ENCODE measurements at places on chromosomes 11 and 22.

DNA sequence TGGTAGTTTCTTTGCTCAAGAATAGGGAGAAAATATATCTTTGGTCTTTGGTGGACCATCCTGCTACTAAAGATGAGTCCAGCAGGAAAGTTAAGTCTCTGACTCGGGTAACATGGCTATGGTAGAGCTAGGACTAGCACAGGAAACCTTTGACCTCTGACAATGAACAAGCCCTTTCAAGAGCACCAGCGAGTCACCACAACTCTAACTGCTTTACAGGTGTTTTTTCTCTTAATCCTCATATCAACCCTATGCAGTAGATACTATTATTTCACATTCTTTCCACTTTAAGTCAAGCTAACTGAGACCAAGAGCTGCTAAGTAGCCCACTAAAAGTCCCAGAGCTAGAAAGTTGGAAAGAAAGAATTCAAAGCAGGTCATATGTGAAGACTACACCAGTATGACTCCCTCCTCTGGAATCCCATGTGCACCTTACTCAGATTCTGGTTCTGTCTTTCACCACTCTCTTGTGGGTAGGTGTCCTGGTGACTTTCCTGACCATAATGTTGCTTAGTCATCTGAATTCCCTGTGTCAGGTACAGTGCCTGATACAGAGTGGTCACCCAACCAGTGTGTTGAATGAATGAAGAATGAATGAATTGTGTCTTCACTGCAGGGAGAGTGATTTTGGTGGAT, 53.8 kb upstream of the ME3 start:
- no peak for DNase-seq

- DNase-seq: peak; percentile 60
These were observed 977.0 kb downstream of the NTM start for GRCh38 chr11:132347156-132348090.

DNA sequence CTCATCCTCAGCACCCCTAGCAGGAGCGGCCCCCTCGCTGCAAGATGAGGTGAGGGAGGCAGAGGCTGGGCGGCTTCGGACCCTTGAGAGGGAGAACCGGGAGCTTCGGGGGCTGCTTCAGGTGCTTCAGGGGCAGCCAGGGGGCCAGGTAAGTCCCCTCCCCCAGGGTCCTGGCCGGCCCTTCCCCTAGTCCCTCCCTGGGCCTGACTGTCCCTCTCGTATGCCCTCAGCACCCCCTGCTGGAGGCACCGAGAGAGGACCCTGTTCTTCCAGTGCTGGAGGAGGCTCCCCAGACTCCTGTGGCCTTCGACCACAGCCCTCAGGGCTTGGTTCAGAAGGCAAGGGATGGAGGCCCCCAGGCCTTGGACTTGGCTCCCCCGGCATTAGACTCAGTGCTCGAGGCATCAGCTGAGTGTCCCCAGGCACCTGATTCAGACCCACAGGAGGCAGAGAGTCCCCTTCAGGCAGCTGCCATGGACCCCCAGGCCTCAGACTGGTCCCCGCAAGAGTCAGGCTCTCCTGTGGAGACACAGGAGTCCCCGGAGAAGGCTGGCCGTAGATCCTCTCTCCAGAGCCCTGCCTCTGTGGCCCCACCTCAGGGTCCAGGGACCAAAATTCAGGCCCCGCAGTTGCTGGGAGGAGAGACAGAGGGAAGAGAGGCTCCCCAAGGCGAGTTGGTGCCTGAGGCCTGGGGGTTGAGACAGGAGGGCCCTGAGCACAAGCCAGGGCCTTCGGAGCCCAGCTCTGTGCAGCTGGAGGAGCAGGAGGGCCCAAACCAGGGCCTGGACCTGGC, 4.0 kb downstream of the CCDC88B start:
- DNase-seq: no peak

GRCh38 chr11:59173964-59174663, 2.2 kb downstream of the DTX4 start:
- peak; percentile 86 for DNase-seq

DNA sequence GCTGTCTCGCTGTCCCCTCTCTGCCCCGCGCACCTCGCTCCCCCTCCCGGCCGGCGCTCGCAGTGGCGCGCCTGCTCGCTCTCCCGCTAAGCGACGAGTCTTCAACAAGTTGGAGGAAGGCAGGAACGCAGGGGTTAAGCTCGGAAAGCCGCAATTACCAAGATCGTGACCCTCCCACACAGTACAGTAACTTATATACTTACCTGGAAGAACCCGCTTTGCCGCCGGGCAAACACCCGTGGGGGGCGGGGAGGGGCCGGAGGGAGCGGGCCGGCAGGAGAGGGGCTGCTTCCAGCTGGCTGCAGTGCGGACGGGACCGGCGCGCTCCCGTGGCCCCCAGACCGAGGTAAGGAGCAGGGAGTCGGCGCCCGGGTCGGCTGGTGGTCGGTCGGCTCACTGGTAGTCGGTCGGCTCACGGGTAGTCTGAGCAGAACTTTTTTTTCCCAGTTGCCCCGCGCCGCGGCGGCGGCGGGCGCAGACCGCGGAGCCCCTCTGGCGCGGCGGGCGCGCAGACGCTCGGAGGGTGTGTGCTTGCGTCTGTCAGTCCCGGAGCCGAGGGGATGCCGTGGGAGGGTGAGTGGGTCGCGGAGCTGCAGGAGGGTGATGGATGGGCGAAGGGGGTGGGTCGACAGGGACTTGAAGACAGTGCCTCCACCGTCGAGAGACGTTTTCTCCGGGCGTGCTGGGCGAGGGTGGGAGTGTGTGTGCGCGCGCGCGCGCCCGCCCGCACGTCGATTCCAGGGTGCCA, 101.2 kb upstream of the HSD17B12 start:
- peak; percentile 85 for DNase-seq

- peak; percentile 51 for DNase-seq
These were observed 126.4 kb upstream of the C11orf58 start for GRCh38 chr11:16611926-16612565.

DNA sequence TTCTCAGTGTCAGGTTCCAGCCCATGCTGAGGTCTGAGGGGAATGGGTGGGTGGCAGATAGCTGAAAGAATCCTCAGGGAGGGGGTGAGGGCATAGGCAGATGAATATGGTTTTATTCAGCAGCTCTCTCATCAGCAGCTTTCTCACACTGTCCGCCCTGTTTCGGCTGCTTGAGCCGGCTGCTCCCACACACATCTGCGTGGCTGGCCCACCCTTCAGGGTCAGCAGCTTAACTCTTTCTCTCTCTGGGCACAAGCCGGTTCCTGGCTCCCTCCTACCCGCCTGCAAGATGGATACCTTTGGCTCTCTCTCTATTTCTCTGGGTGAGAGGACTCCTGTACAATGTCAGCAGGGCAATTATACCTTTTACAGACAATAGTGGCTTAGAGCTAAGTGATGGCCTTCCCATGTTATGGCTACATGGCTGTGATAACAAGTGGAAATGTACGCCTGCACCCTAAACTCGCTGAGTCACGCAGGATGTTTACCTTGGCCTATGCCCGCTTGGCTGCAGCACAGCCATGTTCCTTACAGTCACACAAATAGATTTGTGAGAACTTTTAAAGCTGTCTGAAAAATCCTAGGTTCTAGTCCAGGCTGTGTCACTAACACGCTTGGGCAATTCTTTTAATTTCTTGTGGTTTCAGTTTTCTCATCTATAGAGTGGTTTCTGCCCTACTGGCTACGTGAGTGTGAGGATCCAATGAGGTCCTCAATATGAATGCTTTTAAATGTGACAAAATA, 4.1 kb downstream of the MMP20 start:
- no peak for DNase-seq

DNA sequence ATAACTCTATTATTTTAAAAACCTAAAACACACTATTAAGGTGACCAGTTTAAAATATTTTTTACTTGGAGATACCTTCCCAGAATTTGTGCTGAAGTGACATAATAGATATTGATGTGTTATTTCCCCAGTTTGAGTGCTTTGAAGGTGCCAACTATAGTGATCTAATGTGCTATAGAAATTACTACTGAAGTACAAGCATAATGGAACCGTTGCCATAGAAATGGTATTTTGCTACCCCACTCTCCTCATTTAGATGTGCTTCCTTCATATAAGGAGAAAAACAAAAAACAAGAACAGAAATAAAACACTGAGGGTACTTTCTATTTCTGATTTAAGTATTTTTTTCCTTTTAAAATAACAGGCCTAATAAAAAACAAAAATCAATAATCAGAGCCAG, 19.2 kb downstream of the DDI1 start:
- no peak for DNase-seq

DNA sequence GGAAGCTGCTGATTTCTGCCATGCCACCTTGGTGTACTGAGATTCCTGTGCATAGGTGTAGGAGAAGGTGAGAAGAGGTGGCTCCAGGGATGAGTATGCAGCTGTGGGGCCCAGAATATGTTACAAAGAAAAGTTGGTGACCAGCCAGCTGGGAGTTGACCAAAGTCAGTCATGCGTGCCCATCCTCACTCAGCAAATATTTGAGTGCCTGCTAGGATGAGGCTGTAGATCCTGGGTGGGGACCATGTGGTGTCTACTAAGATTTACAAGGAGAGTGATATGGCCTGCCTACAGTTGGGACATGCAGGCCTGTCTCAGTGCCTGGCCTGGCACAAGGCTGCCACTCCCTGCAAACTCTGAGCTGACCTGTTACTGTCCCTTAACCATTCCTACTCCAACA, 19.4 kb downstream of the RNF185 start:
- DNase-seq: no peak

GRCh38 chr11:90216611-90217010, 6.2 kb downstream of the CHORDC1 start:
- no peak for DNase-seq

DNA sequence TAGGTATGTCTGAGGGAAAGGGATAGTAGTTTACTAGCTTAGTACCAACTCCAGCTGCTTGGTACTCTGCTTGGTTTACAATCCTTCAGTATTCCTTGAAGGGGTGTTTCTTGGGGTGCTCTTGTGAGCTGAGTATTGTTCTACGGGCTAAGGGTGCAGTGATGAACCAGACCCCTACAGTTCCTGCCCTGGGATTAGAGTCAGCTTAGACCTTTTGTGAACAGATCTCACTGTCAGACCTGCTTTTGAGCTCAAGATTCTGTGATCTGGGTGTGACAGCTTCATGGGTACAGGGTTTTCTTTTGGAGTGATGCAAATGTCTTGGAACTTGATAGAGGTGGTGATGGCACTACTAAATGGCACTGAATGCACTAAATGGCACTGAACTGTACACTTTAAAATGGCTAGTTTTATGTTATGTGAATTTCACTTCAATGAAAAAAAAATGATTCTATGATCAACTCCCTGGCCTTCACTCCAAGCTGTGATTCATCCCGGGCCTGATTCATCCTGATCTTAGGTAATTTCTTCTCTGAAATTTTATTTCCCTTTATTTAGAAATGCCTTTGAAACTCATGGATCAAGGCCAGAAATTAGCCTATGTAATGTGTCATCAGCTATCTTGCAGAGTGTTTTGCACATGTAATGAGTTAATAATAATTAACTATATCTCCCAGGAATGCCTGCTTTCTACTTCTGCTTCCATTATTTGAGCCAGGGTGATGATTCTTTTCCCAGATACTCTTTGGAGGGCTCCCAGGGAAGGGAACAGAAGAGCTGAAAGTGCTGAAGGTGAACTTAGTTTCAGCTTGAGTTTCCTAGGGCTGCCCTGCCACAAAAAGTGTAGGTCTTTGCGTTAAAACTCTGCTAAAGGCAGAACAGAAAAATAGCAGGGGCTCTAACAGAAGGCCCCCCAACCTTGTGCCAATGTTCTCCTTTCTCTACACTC, 87.9 kb downstream of the NCAM1 start:
- no peak for DNase-seq

DNA sequence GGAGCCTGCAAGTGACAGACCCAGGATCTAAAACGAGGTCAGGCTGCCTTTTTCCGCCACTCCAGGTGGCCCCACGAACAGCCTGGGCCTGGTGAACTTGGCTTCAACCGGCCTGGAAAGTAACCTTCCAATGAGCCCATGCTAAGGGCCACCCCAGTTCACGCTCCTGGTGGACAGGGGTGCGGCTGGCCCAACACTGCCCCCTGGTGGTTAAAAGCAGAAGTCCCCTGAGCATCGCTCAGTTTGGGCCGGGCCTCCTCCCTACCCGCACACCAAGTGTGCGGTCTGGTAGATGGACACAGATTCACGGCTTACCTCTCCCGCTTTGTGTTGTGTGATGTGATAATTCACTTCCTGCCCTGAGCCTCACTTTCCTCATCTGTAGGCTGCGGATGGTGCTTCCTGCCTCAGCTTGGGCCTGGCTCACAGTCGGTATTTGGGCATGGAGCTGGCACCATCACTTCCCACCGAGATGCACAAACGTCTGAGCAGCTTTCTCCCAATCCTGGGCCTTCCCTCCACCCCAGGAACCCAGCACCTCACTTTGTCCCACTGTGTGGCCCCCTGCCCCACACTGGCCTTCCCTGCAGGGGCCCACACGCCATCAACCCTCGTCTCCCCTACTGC, 13.7 kb upstream of the SEC14L3 start:
- peak; percentile 79 for DNase-seq

DNA sequence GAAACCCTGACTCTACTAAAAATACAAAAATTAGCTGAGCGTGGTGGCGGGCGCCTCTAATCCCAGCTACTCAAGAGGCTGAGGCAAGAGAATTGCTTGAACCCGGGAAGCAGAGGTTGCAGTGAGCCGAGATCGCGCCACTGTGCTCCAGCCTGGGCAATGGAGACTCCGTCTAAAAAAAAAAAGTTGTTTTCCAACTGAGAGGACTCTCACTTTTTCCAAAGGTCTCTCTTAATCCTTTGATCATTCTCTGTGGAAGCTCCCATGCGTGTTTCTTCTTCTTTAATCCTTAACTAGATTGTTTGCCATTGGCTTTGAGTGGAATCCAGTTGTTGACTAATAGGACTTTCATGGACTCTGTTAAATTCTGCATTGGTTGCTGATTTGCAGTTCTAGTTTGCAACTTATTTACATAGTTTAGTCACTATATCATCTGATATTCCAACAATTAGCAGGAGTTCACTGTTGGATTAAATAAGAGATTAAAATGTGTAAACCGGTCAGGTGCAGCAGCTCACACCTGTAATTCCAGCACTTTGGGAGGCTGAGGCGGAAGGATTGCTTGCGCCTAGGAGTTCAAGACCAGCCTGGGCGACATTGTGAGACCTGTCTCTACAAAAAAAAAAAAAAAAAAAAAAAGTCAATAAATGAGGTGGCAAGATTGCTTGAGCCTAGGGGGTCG, 79.7 kb downstream of the C22orf31 start:
- DNase-seq: no peak

GRCh38 chr11:101574886-101575285, 8.9 kb downstream of the TRPC6 start:
- no peak for DNase-seq

DNA sequence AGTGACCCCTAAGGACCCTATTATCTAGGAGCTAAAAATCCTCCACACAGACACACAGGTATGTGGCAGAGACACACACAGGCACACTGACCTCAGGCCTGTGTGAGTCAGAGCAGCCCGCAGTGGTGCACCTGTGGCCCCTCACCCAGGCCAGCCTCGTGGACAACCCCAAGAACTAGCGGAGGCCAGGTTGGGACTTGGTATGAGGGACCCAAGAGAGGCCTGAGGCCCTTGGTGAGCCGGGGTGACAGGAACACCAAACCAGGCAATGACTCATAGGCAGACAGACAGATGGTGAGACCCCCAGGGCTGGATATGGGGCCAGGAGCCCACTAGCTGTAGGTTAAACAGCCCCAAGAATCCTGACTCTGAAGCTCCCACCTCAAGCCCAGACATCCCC, 6.0 kb downstream of the CASTOR1 start:
- no peak for DNase-seq

GRCh38 chr11:130675371-130675821, 227.0 kb downstream of the ADAMTS15 start:
- DNase-seq: no peak

Data from GM23338 (cell line).